Stomach (tissue), 19 donors: ENCODE measurements at places on chromosomes 12 and 14. TPM values are rescaled to one million over a fixed set of nuclear protein-coding genes. Genes with fewer than 3 reads are reported as not detected.

DNA sequence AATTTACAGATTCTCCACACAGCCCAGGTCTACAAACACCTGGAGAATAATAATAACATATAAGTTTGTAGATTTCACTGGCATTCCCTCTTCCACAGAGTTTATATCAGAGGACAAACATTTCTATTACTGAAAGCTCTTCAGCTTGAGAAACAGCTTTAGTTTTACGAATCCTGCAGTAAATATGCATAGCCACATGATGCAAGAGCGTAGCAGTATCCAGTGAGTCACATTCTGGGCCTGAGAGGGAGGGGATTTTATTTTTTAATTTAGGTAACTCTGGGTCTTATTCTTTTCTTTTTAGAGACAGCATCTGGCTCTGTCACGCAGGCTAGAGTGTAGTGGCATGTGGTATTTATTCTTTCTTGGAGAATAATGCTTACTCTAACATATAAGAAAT is 1002.8 kb downstream of the TRHDE start:
- no peaks in the 10 kb centered on the region for H3K36me3 ChIP-seq
- no peak for DNase-seq
- H3K4me1 ChIP-seq: no peaks in the 10 kb centered on the region
- no peaks in the 10 kb centered on the region for H3K27me3 ChIP-seq
- no peak overlapping the region for H3K4me3 ChIP-seq

GRCh38 chr14:90720832-90721231 is 95.4 kb downstream of the TTC7B start:
- no peaks in the 10 kb centered on the region for H3K36me3 ChIP-seq
- H3K4me1 ChIP-seq: peaks cover 20% of the 10 kb centered on the region
- no peak for DNase-seq
- no peak overlapping the region for H3K27ac ChIP-seq
- H3K4me3 ChIP-seq: no peak overlapping the region

SYNDIG1L gene
- not detected for total RNA-seq

SRRM4 gene
- total RNA-seq: not detected

GRCh38 chr12:49539406-49540228 is 787 bp downstream of the KCNH3 start:
- H3K36me3 ChIP-seq: no peaks in the 10 kb centered on the region
- peaks cover 83% of the 10 kb centered on the region for H3K27me3 ChIP-seq
- no peak overlapping the region for H3K27ac ChIP-seq
- DNase-seq: peak; percentile 22
- peaks cover 25% of the 10 kb centered on the region for H3K4me1 ChIP-seq

- H3K36me3 ChIP-seq: no peaks in the 10 kb centered on the region
- peak; percentile 59 for DNase-seq
- H3K27me3 ChIP-seq: peaks cover 52% of the 10 kb centered on the region
Measured at GRCh38 chr12:85280165-85280983, at the start of gene ALX1. Gene ALX1, plus strand, starts transcription at chr12:85280220. Its CDS starts 42 bp downstream, at chr12:85280262.

- H3K36me3 ChIP-seq: peaks cover 28% of the 10 kb centered on the region
- no peak for DNase-seq
- peaks cover 20% of the 10 kb centered on the region for H3K4me1 ChIP-seq
- no peak overlapping the region for H3K4me3 ChIP-seq
- no peaks in the 10 kb centered on the region for H3K27me3 ChIP-seq
Measured at GRCh38 chr14:87952307-87953094, 40.5 kb downstream of the GALC start.

DNA sequence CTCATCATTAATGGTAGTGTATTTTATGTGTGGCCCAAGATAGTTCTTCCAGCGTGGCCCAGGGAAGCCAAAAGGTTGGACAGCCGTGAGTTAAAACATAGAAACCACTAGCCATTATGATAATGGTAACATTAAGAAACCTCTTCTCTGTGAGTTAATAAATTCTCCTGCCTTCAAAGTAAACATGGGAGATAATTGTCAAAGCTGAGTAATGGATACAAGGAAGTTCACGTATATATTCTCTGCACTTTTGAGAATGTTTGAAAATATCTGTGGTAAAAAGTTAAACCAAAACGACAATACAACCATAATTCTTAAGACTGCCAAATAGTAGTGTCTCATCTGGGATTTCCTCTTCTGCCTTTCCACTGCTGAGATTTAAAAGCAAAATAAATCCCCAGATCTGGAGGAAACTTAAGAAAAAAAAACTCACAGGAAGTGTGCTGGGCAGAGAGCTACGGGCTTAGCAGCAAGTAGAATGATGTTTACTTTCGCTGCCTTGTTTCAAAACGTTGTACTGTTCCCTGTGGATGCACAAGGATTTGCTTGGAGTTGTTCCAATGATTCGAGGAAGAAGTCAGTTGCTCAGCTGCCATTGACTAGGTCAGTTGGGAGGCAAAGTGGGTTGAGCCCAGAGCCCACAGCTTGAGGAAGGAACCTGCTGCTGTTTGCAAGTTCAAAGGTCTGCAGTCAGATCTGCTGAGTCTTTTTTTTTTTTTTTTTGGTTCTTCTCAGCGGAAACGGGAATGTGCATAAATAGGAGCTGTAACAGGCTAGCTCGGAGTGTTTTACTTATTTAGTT is 1.7 kb downstream of the TPCN1 start:
- H3K36me3 ChIP-seq: peaks cover 14% of the 10 kb centered on the region
- peaks cover 42% of the 10 kb centered on the region for H3K4me1 ChIP-seq
- peak overlapping the region; percentile 95 for H3K4me3 ChIP-seq
- no peaks in the 10 kb centered on the region for H3K27me3 ChIP-seq
